ENCODE measurements at places on chromosomes 7 and 10.

DNA sequence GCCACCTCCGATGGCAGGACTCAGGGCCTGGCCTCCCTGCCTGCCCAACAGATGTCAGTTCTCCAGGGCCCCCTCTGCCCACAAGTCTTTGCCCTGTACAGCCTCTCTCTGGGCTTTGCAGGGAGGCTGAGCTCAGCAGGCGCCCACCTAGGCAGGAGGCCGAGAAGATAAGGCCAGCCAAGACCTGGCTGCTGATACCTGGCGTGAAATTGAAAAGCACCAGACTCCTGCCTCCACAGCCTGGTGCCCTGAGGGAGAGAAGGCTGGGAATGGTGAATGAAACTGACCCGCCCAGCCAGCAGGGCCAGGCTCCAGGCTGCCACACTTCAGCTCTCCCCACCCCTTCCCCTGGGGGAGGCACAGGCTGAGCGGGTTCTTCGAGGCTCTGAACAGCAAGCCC lies 145.8 kb downstream of the CDH23 start:
- DNase-seq: no peak

GRCh38 chr7:155464948-155465739 lies 7.2 kb downstream of the EN2 start:
- DNase-seq: no peak

DNA sequence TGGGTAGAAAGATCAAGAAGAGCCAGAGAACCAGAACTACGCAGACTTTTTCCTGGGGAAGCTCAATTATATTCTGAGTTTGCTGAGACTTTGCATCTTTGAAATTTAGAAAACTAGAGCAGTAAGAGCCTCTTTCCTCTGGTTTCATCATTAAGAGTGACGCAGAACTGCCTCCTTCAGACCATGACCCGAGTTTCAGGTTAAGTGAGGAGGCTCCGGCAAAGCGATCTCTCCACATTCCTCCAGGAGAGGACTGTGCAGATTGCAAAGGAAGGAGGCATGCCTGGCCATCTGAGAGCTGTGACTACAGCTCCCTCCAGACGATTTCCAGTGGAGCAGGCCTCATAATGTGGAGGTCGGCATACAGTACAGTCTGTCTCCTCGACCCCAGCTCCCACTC lies 115.8 kb upstream of the LANCL2 start:
- DNase-seq: no peak

DNA sequence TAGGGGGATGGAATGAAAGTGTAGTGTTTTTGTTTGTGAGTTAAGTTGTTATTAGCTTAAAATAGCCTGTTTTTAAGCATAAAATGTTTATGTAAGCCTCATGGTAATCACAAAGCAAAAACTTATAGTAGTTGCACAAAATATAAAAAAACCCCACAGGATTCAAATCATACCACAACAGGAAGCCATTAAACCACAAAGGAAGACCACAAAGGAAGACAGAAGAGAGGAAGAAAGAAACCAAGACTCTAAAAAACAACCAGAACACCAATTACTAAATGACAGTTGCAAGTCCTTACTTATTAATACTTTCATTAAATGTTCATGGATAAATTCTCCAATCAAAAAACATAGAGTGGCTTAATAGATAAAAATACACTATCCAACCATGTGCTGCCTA lies 63.6 kb downstream of the ANKRD7 start:
- peak; percentile 80 for DNase-seq

DNA sequence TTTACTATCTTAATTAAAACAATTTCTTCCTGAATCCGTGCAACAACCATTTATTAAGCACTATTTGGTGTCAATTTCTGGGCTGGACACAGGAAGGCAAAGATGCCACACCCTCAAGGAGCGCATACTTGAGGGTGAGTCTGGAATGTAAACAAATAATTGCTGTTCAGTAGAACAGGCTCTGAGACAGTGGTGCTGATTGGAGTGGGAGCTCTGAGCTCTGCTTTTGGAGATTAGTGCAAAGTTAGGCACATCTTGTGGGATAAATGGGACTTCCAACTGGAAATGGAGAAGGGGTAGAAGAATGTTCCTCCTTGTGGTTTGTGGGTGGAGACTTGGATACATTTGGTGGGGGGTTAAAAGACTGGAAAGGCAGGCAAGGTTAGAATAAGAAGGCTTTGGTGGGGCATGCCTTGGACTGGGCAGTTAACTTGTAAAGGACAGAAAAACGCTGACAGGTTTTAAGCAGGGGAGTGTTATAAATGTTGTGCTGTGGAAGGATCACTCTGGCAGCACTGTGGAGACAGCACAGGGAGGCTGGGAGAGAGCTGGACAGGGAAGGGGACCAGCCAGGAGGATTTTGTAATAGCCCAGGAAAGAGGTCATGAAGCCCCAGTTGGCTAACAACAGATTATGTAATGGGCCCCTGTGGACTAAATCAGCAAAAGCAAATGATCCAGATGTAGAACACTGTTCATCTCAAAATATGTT lies 80.7 kb downstream of the ZNF365 start:
- DNase-seq: no peak

- DNase-seq: peak; percentile 14
Observed at GRCh38 chr7:11698384-11698871, 133.6 kb downstream of the THSD7A start.

DNA sequence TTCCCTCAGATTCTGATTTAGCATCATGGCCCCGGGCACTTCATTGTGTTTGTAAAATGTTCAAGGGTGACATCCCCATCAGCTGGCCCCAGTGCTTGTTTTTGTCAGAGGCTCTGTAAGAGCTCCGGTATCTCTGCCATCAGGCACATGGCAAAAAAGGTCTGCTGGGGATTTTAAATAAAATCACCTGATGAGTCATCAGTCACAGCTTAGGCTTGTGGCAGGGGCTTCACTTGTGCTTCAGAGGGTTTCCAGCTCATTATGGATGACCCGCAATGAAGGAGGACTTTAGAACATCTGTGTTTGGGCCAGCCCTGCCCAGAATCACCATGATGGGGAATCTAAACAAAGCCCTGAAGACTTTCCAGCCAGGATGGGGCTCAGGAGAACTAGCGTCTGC lies 259.9 kb downstream of the ZEB1 start:
- DNase-seq: no peak

DNA sequence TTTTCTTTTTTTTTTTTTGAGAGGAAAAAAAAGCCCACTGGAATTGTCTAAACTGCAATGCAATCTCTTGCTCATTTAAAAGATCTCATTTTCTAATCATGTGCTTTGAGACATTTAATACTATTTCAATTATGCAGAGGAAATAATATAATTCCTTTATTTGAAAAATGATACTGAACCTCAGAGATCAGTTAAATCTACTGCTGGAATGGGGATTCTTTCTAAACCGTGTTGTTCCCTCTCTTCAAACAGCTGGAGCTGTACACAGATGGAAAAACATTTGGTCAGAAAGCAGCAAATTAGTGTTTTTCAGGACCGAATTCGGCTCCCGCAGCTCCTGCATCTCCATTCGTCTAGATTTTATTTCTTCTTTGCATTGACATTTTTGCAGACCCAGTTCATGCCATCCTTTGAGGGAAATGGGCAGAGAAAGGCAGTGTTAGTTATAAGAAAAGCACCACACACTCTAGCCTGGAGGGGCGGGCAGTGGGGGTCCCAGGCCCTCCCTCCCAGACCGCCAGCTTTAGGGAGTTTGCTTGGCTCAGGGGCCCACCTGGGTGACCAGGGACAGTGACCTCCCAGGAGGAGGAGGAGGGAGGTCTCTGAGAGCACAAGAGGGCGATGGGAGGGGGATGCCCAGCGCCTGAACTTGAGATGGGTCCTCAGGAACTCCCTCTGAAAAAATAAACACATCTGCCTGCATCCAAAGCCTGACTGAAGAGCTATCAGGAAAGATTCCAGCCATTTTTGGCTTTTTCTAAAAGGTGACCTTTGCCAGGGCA lies 32.4 kb downstream of the TRIM8 start:
- no peak for DNase-seq

GRCh38 chr7:76328389-76328788 lies 25.9 kb downstream of the HSPB1 start:
- DNase-seq: no peak

GRCh38 chr7:32761451-32762205 lies 129.9 kb downstream of the KBTBD2 start:
- DNase-seq: no peak

GRCh38 chr7:102890292-102890970 lies 22.4 kb upstream of the LRRC17 start:
- DNase-seq: peak; percentile 67
